Mucosa of descending colon (tissue), 3 donors: ENCODE measurements at places on chromosomes 13 and 19.

DNA sequence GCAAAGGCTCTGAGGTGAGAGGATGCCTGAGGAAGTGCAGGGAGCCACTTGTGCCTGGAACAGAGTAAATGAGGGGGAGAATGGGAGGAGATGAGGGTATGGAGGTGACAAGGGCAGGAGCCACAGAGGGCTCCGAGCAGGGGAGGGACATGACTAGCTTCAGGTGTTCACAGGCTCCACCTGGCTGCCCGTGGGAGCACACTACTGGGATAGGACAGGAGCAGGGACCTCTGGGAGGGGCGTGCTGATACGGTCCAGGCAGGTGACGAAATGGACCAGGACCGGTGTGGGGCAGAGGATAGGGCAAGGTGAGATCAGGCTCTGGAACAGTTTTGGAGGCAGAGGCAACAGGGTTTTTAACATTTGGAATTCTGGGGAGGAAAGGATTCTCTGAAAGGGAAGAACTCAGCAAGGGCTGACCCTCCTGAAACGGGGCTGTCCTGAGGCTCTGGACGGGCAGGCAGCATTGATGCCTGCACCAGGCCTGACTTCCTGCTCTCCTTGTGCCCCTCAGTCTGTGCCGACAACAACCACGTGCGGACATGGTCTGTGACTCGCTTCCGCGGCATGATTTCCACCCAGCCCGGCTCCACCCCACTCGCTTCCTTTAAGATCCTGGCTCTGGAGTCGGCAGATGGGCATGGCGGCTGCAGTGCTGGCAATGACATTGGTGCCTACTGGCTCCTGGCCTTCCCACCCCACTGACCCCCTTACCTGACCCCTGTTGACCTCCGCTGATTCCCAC is 11.6 kb downstream of the SHKBP1 start:
- no peak for DNase-seq

GRCh38 chr19:5916181-5916708 is 2.2 kb downstream of the CAPS start:
- no peak for DNase-seq

- DNase-seq, result no peak
Measured at GRCh38 chr19:4976401-4977298, 7.7 kb downstream of the KDM4B start.

DNA sequence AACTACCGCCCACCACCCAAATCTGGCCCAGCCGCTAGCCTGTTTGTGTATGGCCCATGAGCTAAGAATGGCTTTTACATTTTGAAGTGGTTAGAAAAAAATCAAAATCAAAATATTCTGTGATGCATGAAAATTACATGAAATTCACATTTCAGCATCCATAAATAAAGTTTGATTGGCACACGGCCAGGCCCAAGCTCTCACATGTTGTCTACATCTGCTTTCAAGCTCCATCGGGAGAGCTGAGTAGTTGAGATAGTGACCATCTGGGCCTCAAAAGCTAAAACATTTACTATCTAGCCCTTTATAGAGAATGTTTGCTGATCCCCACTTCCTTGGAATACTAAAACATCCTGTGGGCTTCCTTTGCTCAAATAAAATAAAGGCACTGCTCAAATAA is 14.5 kb downstream of the RFX2 start:
- DNase-seq, result no peak

GRCh38 chr19:18290302-18291018 is 9.0 kb upstream of the JUND start:
- DNase-seq, result peak; percentile 70

DNA sequence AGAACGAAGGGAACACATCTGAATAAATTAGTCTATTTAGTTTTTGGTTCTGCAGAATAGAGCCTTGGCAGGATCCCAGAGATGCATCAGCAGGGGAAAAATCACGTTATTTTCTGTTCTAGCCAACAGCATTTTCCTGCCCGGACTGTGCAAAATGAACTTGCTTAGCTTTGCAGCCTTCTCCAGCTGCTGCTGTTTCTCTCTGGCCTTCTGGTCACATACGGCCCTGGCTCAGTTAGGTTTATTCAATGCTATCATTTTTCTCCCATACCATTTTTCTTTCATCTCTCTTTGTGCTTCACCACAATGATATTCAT is 110.4 kb upstream of the KL start:
- DNase-seq, result no peak

DNA sequence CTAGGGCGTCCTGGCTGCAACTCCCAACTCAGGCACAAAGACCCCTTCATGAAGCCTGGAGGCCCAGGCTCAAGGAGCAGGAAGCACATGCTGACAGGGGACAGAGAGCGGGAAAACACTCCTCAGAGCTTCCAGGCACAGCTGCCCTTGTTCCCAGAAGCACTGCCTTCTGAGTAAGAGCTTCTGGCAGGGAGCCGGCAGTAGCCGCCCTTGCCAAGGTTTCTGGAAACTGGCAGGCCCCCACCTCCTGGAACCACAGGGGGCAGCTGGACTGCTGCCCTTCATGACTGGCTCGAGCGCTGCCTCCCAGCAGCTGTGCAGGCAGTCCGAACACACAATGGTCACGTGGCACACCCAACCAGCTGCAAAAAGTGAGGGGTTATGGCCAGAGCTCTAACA is 33.6 kb upstream of the EPHX3 start:
- peak; percentile 78 for DNase-seq

- no peak for DNase-seq
Measured at GRCh38 chr19:49669516-49669915, 3.8 kb downstream of the BCL2L12 start.

DNA sequence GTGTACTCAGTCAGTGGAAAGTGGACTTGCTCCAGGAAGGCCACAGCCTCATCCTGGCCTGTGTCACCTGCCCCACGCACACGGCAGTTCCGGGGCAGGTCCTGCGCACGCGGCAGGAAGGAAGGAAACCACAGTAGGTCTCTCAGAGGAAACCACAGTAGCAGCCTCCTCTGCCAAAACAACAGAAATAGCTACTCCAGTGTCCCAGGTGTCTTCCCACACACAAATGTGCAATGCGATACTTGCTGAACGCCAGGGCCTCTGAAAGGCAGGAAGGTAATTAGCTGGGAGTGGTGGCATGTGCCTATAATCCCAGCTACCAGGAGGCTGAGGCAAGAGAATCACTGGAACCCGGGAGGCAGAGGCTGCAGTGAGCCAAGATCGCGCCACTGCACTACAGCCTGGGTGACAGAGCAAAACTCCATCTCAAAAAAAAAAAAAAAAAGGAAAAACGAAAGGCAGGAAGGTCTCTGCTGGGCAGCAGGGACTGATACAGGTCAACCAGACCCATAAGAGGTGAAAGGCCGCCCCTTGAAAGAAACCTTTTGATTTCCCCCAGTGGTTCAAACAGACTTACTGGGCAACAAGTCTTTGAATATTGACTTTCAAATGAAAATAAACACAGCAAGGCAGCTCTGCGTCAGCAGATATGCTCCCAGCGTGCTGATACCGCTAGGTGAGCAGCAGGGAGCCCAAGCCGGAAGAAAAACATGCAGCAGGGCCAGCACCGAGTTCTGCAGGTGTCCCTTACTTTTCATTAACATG is 49.5 kb downstream of the CRYL1 start:
- peak; percentile 72 for DNase-seq

GRCh38 chr19:12938779-12939601 is 581 bp downstream of the CALR start:
- no peak for DNase-seq

- peak; percentile 84 for DNase-seq
Measured at GRCh38 chr19:4861147-4861546, 6.3 kb downstream of the PLIN3 start.

DNA sequence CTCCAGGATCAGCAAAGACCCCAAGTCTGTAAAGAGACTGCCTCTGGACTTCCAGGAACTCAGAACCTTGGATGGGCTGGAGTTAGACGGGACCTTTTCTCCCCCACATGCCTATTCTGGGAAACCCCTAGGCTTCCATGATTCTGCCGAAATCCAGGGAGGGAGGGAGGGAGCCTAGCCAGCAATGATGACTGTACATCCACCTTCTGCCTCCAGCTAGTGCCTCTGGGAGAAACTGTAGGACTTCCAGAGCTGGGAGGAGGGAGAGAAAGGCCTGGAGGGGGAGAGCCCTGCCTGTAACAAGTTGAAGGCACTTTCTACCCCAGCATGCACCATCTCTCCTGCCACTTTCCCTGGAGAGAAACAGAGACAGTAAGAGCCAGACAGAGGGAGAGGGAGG is 6.0 kb upstream of the HAS1 start:
- no peak for DNase-seq

GRCh38 chr13:46369506-46370277 is 17.4 kb downstream of the RUBCNL start:
- no peak for DNase-seq

DNA sequence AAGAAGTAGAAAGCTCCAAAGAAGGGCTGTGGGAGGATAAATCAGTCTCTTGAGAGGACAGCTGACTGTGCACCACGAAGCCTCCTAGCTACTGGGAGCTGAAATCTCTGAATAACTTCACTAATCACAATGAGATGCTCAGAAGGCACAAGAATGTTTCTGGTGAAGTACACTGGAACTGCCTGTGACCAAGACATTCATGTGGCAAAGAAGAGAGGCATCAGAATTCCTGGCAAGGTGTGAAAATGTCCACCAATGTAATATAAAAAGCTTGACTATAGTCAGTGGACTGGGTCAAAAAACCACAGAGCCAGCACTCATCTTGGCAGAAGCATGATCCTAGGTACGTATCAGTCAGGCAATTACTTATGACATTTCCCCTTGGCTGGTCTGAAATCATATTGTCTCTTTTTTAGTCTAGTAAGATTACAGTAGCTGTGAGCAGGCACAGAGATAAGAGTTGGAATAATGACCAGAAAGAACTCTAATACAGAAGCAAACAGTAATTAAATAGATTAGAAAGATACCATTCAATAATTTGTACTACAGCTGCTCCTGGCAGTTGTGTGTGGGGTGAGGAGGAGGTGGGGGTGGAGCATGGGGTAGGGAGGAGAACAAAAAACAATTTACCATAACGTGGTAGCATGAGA is 434.7 kb downstream of the DIAPH3 start:
- DNase-seq, result no peak

DNA sequence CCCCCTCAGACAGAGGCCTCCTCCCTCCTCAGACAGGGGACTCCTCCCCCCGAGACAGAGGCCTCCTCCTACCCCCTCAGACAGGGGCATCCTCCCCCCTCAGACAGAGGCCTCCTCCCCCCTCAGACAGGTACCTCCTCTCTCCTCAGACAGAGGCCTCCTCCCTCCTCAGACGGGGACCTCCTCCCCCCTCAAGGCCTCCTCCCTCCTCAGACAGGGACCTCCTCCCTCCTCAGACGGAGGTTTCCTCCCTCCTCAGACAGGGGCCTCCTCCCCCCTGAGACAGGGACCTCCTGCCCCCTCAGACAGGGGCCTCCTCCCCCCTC is 13.9 kb downstream of the C3 start:
- DNase-seq, result no peak

DNA sequence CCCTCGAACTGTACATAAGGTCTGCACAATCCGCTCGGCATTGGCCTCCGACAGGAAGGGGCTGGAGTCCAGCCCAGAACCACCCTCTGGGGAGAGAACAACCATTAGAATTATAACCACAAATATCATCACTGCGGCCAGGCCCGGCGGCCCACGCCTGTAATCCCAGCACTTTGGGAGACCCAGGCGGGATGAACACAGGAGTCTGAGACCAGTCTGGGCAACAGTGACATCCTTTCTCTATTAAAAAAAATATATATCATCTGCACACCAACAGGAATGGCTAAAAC is 11.4 kb downstream of the COQ8B start:
- DNase-seq, result no peak

- DNase-seq, result no peak
Measured at GRCh38 chr13:62357887-62358645, 942.4 kb upstream of the PCDH20 start.

GRCh38 chr13:25420161-25420560 is 48.4 kb downstream of the ATP8A2 start:
- no peak for DNase-seq

GRCh38 chr19:7242601-7243258 is 51.5 kb downstream of the INSR start:
- no peak for DNase-seq

- DNase-seq, result no peak
Measured at GRCh38 chr19:31504221-31504620, 155.0 kb upstream of the TSHZ3 start.

DNA sequence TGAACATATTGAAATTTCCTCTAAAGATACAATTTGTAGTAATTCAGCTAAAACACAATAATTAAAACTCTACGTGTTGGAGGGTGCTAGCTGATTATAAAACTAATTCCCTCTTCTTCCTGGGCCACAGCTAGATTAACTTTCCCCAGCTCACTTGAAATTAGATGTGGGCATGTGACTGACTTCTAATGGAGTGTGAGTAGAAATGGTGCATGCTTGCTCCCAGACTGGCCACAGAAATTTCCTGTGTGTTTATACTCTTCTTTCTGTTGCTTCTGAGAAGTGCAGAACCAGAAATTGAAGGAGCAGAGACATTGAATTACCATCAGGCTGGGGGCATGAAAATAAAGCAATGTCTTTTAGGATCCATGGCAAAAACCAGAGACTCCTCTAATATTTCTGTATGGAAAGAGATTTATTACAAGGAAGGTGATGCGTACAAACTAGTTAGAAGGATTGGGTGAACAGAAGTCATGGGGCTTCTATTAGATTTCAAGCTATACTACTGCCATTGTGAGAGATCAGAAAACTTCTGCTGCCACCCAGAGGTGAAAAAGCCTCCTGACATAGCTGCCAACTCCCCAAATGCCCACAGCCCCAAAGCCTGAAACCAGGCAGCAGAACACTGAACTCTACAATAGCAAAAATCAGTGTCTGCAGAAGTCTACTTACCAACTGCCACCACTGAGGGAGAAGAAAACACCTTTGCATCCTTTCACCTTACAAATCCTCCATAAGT is 379.2 kb upstream of the MIR17HG start:
- DNase-seq, result no peak

DNA sequence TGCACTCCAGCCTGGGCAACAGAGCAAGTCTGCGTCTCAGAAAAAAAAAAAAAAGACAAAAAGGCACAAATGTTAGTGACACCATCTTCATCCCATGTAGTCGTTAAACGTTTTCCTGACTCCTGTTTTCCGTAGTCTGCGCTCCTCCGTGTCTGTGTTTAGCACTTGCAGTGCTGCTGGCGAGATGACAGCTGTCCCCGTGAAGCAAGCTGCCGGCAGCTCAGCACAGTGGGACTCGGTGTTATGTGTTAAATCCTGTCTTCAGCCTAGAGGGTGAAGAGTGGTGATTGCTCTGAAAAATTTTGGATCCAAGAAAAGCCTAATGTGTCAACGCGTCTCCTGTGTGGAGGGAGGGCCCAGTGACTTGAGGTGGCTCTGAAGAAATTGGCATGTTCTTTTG is 18.4 kb downstream of the UBXN6 start:
- no peak for DNase-seq

GRCh38 chr13:104837756-104838155 is 1697.7 kb downstream of the EFNB2 start:
- DNase-seq, result no peak

GRCh38 chr19:1911995-1912394 is 6.8 kb downstream of the ADAT3 start:
- peak; percentile 93 for DNase-seq

- no peak for DNase-seq
Measured at GRCh38 chr19:34178274-34178610, 5.9 kb downstream of the LSM14A start.
